ENCODE measurements at places on chromosomes 4 and X. TPM values are rescaled to one million over a fixed set of nuclear protein-coding genes. Genes with fewer than 3 reads are reported as not detected.

The DDIT4L gene
- not detected for total RNA-seq

The FMR1NB gene
- not detected for total RNA-seq

- DNase-seq = no peak
Measured at GRCh38 chr4:165164257-165164656, 43.1 kb upstream of the KLHL2 start.

DNA sequence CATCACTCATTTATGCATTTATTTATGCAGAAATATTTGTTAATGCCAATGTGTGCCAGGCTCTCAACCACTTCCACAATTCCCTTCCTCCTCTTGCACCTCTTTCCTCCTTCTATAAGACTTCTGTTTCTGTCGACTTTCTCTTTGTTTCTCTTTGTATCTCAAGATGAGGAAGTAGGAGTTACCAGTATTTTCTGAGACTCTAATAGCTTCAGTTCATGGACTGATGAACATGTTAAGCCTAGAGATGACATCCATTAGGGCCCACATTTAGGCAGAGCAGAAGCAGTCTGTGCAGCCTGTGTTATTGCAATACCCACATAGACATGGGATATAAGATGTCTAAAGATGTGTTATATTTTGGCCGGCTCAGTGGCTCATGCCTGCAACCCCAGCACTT, 241.8 kb upstream of the SMIM31 start:
- no peak for DNase-seq

DNA sequence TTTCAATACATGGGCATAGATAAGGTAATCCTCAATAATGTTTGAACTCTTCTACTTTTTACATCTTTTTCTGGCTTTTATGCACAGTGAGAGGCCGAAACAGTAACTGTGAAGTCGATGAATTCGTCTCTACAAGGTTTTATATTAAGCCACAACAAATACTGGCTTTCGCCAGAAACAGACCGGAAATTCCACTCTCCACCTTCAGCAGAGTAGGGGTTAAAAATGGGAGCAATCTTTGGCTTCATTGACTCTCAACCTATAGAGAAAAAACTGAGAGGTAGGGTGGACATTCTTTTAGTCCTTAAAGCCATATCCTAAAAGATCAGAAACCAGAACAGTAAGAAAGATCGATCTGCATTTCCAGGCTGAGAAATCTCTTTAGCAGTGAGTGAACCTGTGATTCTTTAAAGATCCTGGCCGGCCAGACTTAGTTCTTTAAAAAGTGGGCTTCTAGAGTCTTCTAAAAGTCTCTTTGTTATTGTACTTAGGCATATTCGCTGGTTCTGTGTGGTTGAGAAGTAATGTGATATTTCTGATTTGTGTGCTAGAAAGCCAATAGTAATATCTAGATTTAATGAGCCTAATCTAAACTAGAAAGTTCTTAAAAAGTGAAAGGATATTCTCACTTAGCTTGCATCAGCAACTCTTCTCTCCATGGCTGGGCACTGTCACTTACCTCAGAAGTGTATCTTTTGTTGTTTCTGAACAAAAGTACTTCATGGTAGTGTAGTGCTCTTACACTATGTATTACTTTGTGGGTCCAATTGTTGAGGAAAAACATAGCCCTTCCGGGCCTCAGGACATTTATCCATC, 2.0 kb downstream of the HSPA4L start:
- DNase-seq = no peak

The SCRG1 gene
- total RNA-seq = not detected

DNA sequence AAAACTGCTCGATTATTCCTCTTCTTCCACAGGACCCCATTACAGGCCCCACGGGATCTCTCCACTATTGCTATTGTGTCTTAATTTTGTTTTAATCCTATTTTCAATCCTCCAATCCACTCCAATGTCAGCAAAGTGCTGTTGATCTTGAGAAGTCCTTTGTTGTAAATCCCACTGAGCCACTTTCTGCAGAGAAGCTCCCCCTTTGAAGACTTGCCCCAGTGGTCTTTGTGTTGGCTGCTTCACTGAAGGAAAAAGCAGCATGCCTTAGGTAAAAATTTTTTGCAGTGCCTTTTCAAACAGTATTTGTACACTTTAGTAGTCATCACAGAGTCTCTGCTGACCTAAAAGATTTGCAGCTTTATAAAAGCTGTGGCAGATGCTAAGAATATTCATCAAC, 252.0 kb upstream of the SLC7A11 start:
- no peak for DNase-seq

GRCh38 chr4:94895081-94895480, 137.3 kb downstream of the BMPR1B start:
- DNase-seq = no peak

DNA sequence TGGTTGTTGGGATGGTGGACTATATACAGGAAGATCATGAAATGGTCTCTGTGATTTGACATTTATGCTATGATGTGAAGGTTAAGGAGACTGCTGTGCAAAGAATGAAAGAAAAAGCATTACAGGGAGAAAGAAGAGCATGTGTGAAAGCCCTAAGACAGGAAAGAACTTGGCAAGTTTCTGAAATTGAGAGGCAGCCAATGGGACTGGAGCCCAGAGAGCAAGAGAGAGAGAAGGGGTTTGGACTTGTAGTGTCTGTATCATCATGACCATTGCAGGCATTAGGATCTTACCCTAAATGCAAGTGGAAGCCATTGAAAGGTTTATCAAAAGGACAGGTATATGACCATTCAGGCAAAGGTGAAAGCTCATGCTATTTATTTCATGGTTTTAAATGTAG, 147.1 kb downstream of the NAA11 start:
- no peak for DNase-seq

The SOX3 gene
- total RNA-seq = not detected

The FSTL5 gene
- not detected for total RNA-seq

The SSX2 gene
- not detected for total RNA-seq

GRCh38 chrX:144293229-144293628, 409.4 kb downstream of the UBE2NL start:
- DNase-seq = no peak

DNA sequence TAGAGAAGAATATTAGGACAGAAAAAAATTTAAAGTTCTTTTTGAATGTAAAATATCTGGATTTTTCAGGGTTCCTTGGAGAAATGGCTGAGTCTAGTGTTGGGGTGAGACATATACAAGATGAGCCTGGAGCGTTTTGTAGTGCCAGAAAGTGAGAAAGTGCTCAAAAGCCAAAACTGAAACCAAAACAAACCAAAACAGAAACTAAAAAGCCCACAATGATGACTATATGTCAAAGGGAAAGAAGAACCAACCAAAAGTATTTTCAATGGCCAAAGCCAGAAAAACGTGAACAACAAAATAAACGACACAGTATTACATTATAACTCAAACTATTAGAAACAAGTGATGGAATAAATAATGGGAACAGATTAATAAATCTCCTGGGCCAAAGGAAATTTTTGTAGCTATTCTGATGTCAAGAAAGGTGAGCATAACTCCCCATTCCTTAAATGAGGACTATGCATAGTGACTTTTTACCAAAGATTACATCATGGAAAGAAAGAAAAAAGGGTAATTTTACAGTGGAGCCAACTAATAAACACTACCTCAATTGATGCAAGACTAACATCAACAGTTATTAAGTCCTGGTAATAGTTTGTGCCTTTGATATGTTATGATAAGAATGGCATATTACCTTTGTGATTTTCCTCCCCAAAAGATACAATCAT, 1137.6 kb downstream of the C4orf33 start:
- no peak for DNase-seq

DNA sequence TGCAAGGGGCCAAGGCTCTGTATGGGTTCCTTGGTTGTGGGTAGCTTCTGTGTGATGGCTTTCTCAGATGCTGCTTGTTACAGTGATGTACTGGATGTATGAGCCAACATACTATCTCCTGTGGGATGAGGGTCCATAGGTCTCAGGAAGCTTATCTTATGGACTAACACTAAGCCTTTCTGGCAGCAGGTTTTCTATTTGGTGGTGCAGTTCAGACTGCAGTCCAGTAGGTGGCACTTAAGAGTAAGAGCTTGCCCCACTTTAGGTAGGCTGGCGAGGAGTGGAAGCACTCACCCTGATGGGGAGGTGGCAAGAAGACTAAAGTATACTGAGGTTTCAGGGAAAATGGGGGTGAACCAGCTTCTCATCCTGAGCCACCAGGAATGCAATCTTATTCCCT, 306.7 kb upstream of the MAOA start:
- DNase-seq = peak; percentile 55

DNA sequence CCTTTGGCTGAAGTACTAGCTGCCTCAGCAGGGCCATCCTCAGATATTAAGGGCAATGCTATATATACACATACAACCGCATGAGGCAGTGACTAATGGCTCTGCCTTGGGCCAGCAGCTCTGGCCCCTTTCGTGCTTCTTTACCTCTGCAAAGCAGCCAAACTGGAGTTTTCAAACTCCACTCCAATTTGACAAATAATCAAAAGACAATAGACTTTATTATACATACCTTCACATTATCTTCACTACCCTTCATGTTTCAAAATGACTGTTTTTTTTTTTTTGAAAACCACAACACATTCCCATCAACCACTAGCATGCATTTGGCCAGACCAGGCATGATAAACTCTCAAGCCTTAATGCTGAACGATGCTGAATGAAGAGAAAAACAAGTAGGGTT, 187.7 kb downstream of the ENOX2 start:
- no peak for DNase-seq

- peak; percentile 1 for DNase-seq
Measured at GRCh38 chrX:13428053-13428786, 108.4 kb upstream of the ATXN3L start.

GRCh38 chr4:115119804-115120352, 6.5 kb upstream of the NDST4 start:
- DNase-seq = no peak

DNA sequence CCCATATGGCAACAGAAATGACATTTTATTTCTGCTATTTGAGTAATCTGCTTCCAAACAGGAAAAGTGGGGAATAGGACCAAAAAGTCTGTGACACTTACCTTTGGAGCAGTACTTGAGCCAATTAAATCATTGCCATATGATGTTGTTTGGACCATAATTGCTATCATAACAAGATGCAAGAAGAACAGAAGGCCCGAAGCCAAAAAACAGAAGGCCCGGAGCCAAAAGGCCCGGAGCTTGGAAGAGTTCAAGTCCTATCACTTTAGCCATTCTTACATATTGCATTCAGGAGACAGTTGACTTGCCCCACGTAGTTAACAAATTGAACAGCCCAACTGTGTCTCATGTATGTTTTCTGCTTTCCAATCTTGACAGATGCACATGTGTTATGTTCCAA, 285.6 kb downstream of the ARHGAP24 start:
- no peak for DNase-seq

All from natural killer cell (primary cell).